ENCODE measurements at places on chromosomes 16 and 17.

DNA sequence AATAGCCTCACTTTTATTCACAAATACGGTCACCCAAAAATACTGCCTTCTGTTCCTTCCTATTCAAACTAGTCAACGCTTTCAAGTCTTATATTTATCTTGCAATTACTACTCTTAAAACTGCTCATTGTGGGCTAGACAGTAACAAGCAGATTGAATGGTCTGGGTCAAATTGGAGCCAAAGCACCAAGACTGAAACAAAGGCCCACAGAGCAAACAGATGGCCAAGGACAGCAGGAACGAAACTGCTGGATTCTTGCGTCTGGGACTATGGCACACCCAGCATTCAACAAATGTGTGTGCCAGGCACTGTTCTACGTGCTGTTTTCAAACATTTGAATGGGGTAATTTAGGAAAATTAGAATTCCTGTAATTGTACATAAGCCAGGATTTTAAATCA lies 250.1 kb upstream of the PSMD7 start:
- no peak for DNase-seq

GRCh38 chr16:89495121-89495520 lies 4.8 kb upstream of the ANKRD11 start:
- DNase-seq: no peak

- DNase-seq: no peak
Measured at GRCh38 chr17:206941-207560, 25.6 kb upstream of the DOC2B start.

DNA sequence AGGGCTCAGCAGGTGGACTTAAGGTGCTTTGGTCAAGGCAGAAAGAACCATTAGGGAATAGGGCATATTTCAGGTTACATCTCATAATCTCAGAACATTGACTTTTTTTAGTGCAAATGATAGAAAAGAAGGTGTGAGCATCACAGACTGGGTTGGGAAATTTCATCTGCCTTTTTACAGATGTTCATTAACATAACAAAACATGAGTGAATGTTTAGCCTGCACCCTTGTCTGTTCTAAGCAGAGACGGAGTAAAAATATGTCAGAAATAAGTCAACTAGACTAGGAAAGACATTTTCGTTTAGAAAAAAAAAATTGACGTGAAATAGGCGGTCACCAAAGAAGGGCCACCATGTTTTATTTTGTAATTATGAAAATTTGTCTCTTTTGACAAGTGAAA lies 127.5 kb upstream of the CDH13 start:
- DNase-seq: no peak

DNA sequence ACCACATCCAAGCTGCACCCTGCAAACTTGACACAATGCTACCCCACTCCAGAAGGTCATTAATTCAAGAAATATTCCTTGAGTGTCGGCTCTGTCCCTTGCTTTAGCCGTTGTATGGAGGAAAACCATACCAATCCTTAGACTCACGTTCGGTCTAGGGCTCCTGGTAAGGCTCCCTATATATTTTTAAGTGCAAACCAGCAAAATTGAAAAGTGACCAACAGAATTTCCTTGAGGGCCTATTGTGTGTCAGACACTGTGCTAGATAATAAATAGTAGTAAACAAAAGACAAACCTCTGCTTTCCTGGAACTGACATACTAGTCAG lies 390 bp upstream of the BBS2 start:
- DNase-seq: no peak

- no peak for DNase-seq
Measured at GRCh38 chr16:85657267-85657650, 31.5 kb downstream of the GINS2 start.

- DNase-seq: no peak
Measured at GRCh38 chr17:57949649-57950048, 5.6 kb downstream of the CUEDC1 start.

GRCh38 chr17:51275381-51275780 lies 15.0 kb downstream of the UTP18 start:
- no peak for DNase-seq

GRCh38 chr16:69273009-69273408 lies 38.1 kb upstream of the VPS4A start:
- no peak for DNase-seq

DNA sequence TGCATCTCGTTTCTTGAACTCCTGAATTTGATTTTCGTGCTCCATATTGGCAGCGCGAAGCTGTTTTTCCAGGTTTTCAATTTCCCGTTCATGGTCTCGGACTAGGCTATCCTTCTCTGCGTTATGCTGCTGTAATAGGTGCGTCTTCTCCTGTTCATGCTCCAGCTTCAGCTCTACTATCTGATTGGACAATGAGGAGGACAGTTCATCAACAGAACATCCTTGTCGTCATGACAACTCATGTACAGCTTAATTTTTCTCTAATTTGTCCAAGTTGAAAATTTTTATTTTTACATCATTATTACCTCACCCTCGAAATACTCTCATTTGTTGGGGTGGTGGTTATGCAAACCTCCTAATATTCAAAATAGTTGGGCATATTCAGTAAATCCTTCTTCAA lies 289.8 kb downstream of the CEP112 start:
- DNase-seq: no peak

DNA sequence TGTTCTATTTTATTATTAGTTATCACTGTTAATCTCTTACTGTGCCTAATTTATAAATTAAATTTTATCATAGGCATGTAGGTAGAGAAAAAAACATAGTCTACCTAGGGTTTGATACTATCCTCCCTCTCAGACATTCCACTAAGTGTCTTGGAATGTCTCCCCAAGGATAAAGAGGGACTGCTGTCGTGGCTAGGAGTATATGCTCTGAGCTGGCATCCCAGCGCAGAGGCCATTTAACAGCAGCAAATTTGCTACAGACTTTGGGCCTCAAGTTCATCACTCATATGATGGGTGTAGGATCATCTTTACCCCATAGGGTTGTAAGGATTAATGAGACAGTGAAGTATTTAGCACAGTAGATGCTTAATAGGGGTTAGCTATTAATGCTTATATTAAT lies 56.7 kb downstream of the ZFHX3 start:
- no peak for DNase-seq

- DNase-seq: no peak
Measured at GRCh38 chr17:35778641-35779196, 16.7 kb downstream of the MMP28 start.

DNA sequence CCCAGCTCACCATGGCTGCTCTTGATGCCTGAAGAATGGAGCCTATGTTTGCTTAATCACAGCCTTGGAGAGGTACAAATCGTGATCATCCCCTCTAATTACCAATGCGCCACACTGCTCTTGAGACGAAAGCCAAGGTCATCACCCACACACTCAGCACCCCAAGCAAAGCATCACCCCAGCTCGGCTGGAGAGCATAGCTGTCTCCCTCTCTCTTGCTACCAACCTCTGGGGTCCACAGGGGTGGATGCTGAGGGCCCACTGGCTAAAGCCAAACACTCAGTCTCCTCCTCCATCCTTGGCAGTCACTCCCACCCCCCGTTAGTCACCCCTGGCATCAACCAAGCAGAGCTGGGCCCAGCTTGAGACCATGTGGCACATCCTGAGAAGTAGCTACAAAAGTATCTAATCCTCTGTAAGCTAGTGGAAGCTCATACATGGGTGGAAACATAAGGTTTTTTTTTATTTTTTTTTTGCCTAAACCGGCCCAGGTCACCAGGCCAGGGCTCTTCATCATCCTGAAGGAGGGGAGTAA lies 44.8 kb downstream of the PIMREG start:
- no peak for DNase-seq

DNA sequence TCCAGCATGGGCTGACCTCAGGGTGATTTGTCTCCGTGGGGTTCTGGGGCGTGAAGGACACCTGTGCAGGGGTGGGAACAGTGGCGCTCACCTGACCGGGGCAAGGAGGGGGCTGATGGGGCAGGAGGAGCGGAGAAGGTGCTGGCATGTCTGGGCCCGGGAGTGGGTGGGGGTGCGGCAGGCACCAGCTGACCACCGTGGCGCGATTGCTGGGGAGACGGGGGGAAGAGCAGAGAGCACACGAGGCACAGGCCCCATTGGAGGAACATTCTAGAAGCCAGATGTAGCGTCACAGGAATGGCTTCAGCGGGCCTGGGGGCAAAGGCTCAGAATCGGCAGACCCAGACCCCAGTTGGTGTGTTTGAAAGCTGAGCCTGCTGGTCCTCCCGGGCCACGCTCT lies 12.1 kb downstream of the CACNA1H start:
- no peak for DNase-seq

DNA sequence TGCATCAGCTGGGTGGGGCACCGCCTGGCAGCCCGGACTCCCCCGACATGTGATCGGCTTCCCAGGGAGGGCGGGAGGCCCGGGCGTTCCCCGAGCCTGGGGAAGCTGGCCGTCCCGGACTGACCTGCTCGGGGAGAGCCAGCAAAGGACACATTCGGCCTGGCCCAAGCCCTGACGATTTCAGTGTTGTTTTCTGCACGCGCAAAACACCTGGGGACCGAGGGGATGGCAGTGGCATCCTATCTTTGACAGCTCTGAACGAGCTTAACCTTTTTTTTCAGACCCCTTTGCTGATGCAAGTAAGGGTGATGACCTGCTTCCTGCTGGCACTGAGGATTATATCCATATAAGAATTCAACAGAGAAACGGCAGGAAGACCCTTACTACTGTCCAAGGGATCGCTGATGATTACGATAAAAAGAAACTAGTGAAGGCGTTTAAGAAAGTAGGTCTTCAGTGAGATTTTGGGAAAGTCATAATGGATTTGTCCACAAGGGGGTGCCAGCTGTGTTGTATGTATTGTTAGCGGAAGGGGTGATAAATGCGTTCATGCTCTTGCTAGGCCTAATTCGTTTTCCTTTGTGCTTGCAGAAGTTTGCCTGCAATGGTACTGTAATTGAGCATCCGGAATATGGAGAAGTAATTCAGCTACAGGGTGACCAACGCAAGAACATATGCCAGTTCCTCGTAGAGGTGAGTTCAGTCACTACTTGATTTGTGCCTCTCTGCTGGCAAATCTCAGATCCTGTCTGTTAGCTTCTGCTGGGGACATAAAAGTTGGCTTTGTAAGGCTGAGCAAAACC lies 1.0 kb downstream of the EIF1 start:
- peak; percentile 63 for DNase-seq

DNA sequence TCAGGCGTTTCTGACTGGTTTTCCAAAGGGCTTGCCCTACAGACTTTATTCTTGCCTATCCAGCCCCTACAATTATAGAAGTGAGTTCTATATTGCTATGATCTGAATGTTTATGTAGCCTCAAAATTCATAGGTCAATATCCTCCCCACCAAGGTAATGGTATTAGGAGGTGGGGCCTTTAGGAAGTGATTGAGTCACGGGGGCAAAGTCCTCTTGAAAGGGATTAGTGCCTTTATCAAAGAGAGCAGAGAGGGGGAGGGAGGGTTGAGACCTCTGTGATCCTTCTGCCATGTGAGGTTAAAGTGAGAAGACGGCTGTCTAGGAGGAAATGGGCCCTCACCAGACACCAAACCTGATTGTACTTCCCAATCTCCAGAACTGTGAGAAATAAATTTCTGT lies 931 bp upstream of the CPHXL start:
- no peak for DNase-seq

- DNase-seq: no peak
Measured at GRCh38 chr16:47061204-47061603, 82.5 kb downstream of the NETO2 start.

DNA sequence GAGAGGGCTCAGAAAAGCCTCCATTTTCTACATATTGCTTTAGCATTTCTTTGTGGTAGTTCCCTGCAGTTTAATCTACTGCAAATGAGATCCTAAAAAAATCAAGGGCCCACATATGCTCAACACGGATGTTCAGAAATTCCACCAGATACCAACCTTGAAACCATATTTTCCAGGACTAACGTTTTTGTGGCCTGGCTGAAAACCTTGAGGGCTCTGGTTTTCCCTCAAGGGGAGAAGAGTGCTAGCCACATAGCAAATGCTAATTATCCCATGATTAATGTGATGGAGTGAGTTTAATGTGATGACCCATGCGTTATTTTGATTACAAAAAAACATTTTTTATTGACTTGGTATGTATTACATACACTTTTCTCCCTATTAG lies 68.9 kb downstream of the SNX11 start:
- no peak for DNase-seq

GRCh38 chr17:82100502-82101298 lies 2.7 kb upstream of the FASN start:
- DNase-seq: no peak

DNA sequence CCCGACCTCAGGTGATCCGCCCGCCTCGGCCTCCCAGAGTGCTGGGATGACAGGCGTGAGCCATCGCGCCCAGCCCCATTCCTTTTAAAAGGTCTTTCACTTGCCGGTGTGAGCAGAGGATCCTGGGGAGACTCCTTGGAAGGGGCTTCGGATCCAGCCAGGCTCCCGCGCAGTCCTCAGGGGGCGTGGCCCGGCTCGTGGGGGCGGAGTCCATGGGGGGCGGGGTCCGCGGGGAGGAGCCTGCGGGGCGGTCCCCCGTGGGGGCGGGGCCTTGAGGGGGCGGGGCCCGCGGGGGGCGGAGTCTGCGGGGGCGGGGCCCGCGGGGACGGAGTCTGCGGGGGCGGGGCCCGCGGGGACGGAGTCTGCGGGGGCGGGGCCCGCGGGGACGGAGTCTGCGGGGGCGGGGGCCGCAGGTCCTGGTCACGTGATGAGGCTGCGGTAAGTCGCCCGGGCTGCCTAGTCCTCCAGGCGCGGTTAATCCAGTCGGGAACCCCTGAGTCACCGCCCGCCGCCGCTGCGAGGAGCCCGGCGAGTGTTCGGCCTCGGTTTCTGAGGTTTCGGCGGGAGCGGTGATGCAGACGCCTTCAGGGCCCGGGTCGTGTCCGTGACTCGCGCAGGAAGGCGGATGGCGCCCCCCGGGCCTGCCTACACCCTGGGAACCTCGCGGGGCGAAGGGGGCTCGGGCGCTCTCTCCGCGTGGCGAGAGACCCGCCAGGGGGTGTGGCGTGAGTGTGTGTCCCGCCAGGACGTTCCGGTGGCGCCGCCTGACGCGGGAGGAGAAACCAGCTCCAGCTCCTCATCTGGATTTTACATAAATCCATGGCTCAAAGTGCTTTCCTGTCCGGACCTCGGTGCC lies 23.6 kb upstream of the ABR start:
- DNase-seq: peak; percentile 76

DNA sequence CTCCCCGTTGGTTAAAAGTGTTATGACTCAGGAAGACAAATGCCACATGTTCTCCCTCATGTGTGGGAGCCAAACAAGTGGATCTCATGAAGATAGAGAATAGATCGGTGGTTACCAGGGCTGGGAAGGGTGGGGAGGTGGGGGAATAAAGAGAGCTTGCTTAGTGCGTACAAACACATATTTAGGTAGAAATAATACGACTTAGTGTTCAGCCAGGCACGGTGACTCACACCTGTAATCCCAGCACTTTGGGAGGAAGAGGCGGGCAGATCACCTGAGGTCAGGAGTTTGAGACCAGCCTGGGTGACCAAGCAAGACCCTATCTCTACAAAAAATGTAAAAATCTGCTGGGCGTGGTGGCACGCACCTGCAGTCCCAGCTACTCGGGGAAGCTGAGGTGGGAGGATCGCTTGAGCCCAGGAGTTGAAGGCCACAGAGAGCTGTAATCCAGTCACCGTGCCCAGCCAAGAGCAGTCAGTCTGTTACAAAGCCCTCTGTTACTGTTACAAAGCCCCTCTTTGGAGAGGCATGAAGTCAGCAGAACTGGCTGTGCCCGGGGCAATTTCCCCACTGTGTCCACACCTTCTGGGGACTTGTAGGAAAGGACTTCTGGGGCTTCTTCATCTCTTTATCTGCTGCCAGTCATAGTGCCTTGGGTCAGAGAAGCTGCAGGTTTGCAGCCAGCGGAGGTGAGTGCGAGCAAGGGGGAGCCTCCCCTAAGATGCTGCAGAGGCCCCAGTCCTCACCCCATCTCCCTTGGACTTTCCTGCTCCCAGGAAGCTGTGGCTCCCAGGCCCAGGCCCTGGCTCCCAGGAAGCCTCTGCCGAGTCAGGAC lies 4.3 kb upstream of the ALDH3A1 start:
- no peak for DNase-seq

GRCh38 chr16:72876221-72876620 lies 171.7 kb downstream of the ZFHX3 start:
- DNase-seq: no peak
